ENCODE measurements at places on chromosomes 12 and 14.

DNA sequence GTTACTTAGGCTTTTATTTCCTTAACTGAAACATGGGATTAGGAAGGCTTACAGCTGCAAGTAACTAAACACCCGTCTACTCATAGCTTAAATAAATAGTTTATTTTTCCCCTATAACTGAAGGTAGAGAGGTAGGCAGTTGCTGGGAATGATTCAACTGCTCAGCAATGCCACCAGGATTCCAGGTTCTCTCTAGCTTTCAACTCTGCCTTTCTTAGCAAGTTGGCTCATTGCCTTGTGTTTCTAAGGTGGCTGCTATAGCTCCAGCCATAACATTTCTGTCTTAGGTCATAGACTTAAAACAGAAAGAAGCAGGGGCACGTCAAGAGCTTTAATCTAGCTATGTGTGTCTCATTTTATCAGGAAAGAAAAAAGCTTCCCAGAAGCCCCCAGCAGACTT lies 103.7 kb upstream of the MDM1 start:
- no peak for DNase-seq

- DNase-seq = no peak
Measured at GRCh38 chr14:75515629-75515996, 6.7 kb upstream of the BATF start.

DNA sequence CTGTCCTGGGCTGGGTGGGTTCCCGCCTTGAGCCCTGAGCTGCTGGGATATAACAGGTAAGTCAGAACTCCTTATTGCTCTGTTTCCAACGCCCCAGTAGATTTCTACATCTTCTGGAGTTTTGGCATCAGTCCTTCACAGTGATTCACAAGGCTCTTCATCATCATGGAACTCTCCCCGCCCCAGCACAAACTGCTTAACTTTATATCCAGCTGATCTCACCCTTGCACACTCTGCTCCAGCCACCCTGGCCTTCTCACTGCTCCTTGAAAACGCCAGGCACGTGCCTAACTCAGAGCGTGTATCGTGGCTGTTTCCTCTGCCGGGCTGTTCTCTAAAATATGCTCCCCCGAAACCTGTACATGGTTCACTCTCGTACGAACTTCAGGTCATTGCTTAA lies 264.9 kb downstream of the NOVA1 start:
- no peak for DNase-seq

GRCh38 chr12:115222220-115222619 lies 538.2 kb upstream of the TBX3 start:
- DNase-seq = no peak

DNA sequence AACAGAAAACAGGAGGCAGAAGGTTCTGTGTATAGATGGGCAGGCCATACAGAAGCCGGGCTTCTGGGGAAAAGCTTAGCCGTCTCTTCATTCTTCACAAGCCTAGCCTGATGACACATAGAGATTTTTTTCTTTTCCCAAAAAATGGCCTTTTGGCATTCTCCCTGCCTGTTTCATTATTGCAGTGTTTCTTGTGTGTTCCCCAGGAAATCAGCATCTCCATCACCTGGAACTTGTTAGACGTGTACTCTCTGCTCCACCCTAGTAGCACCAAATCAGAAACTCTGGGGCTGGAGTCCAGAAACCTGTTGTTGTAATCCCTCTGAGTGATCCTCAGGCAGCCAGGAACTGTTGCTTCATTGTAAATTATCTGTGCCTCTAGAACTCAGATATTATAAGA lies 388.1 kb downstream of the CCDC91 start:
- DNase-seq = no peak

GRCh38 chr14:105173145-105173544 lies 4.6 kb upstream of the JAG2 start:
- no peak for DNase-seq

- no peak for DNase-seq
Measured at GRCh38 chr12:76152181-76152807, 67.8 kb upstream of the NAP1L1 start.

DNA sequence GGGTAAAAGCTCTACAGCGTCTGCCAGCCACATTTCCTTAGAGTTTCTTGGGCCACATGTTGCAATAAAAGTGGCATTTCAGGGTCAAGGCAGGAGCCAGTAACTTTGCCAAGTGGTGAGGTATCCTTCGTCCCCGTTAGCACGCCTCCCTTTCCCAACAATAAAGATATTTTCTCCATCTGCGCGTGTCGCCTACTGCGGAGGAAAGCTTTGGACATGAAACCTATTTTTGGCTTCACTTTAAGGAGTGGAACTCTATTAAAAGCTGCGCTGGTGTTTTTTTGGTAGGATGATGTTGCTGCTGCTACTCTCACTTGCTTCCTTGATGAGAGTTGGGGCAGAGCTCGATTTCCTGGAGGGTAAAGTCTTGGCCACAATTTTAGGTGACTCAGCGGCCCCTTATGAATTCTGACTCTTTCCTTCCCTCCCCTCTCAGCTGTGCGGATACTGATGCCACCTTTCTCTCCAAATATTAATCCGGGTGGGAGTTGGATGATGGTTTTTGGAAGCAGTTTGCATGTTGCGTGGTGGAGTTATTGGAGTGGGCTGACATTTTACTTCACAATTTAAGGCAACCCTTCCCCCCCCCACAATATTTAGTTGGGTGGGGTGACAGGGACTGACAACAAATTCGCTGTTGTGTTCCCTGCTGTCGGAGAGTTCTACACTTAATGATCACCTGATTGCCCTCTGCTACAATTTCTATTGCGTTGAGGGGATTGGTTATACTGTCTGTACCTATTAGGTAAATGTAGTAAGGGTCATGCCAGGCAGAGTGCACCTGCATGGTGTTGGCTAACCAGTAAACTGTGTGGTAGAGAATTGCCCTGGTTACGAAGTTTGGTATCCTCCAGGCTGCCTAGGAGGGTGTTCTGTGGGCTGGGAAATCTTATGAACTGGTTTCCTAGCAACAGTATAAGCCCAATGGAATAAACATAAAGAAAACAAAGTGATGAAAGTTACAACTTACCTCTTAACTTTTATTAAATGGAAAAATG lies 1.1 kb downstream of the CCDC91 start:
- peak; percentile 54 for DNase-seq

- DNase-seq = no peak
Measured at GRCh38 chr12:67661311-67662021, 12.9 kb downstream of the DYRK2 start.

GRCh38 chr12:105226219-105226618 lies 9.8 kb downstream of the APPL2 start:
- DNase-seq = no peak

GRCh38 chr12:82609234-82609914 lies 77.3 kb upstream of the TMTC2 start:
- no peak for DNase-seq

DNA sequence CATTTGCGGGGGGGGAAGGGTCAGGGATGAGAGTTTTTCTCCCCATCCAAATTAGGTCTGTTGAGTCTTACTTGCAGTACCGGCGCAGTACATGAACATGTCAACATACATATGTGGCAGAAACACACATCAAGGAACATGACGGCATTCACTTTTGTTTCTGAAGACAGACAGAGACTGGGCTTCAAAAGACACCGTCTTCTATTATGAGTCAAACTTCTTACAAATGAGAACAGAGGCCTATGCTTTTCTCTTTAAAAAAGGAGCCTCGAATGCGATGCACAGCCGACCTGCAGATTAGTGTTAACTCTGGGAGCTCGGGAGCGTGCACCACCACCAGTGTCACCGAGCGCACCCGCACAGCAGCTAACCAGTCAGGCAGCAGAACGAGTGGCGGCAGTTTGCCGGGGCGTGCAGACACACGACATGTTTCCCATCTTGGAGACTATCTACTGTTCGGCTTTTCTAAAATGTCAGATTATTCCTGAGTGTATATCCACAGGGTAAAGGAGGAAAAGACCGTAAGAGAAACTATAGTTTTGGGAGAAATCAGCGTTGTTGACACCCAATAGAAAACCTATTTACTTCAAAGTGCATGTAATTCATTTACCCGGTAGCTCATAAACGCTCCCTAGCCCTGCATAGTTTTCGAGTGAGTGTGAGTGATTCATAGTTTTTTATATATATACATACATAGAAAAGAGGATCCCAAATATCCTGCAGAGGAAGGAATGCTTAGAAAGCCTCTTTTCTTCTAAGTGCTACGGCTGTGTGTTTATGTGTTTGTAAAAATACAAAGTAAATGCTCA lies 33.0 kb downstream of the UBR7 start:
- no peak for DNase-seq

DNA sequence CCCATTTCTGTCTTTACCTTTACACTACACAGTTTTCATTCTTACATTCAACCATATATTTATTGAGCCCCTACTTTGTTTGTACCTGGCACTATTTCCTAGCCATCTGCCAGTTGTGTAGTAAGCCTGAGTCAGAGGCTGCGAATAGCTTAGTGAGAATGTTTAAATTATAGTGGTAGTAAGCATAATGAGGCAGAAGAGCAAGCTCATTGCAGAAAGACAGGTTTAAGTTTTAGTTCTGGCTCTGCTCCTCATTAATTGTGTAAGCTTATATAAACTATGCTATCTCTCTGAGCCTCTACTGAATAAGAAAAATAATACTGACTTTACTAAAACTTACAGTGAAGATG lies 123.5 kb downstream of the NAV3 start:
- no peak for DNase-seq

- no peak for DNase-seq
Measured at GRCh38 chr12:16261944-16262475, 15.5 kb downstream of the SLC15A5 start.

- no peak for DNase-seq
Measured at GRCh38 chr12:122189626-122190475, 6.9 kb downstream of the LRRC43 start.

DNA sequence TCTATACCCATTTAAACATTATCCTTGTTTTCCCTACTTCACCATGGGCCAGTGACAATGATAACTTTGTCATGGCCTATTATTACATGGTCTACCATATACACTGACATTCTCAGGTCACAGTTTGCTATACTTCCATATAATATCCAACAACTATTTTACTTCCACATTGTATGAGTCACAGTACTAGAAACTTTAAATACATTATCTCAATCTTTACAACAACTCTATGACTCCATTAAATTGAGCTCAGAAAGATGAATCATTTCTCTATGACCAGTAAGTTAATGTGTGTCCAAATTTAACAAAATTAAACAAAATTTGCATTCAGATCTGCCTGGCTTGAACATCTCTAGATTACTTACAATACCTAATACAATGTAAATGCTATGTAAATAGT lies 93.9 kb downstream of the PLEKHG7 start:
- DNase-seq = no peak

DNA sequence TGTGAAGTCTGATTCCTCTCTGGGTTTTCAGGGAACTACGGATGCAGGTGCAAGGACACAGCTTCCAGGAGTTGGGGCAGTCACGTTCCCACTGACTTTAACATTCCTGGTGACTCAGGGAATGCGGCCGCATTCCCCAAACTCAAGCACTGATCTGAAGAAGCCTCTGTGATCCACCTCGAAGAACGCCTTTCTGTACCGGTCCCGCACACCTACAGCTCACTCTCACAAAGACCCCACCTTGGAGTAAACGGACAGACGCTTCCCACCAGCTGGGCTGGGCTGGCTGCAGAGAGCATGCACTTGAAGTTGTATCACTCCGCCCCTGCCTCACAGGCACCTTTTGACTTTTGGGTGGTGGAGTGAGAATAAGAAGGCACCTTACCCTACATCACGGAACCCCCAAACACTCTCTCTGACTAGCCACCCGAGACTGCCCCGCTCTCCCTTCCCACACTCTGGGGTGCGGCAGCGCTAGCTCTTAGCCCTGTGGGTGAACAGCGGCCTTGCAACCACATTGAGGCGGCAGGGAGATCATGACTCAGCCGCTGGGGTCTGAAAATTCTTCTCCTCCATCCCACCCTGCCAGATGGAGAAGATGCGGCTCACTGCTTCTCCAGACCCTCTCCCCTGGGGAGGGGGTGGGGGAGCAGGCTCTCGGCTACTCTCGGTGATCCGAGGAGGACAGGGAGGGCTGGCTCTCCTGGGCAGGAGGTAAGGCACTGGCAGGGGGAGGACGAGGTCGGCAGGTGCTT lies 23.7 kb upstream of the HDAC7 start:
- DNase-seq = no peak

DNA sequence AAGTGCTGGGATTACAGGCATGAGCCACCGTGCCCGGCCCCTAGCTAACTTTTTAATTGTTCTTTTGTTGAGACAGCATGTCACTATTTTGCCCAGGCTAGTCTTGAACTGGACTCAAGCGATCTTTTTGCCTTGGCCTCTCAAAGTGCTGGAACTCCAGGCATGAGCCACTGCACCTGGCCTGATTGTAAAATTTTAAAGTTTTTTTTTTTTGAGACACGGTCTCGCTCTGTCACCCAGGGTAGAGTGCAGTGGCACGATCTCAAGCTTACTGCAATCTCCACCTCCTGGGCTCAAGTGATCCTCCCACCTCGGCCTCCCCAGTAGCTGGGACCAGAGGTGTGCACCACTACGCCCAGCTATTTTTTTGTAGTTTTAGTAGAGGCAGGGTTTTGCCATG lies 79.1 kb upstream of the SINHCAF start:
- no peak for DNase-seq

DNA sequence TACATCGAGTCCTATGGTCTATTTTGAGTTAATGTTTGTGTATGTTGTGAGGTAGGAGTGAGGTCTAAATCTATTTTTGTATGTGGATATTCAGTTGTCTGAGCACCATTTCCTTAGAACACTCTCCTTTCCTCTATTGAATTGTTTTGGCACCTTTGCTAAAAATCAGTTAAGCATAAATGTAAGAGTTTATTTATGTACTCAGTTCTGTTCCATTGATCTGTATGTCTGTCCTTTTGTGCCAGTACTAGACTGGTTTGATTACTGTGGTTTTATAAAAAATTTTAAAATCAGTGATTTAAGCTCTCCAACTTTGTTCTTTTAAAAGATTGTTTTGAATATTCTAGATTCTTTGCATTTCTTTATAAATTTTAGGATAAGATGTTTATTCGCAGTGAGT lies 70.1 kb upstream of the PCNX4 start:
- DNase-seq = no peak

DNA sequence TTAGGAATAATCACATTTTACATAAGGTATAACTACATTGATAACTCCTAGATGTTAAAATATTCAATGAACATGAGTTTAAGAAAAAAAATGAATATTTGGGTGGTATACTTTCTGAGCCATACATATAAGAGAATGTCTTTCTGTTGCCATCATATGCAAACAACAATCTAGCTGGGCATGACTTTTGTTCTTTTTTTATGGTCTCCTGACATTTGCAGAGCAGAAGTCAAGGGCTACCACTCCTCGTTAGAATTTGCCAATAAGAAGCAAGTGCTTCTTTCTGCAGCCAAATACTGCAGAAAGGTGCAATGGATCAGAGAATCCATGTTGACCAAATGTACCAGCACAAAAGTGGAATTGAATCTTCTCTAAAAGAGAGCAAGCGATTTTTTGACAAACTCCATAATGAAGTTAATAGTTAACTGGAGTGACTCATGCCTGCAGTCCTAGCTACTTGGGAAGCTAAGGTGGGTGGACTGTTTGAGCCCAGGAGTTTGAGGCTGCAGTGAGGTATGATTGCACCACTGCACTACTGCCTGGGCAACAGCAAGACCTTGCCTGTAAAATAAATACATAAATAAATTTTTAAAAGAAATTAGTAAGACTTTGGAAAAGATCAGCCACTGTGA lies 25.5 kb upstream of the CCDC91 start:
- no peak for DNase-seq

- DNase-seq = no peak
Measured at GRCh38 chr14:81123811-81124210, 96.9 kb downstream of the GTF2A1 start.
